HCEC 1CT (cell line): ENCODE measurements at places on chromosomes 6 and 20.
A peak's percentile ranks its signal among the peaks of the same experiment; 100 is the strongest.

GRCh38 chr6:85419046-85419759, 30.7 kb upstream of the NT5E start:
- no peak for DNase-seq

DNA sequence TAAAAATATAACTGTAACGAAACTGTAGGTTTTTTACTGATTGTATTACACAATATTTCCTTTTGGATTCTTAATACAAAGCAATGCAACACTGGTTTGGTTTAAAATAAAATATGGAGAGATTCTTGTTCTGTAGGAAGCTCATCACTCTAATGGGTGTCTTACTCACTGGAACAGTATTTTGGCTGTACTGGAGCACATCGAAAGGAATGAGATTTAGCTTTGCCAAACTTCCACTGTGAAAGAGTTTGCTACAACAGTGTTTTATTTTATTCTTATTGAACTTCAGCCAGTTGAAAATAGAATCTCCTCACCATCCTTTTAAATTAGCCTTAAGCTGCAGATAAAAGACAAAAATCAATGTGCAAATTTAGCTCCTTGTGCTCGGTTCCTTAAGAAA, 230.7 kb upstream of the QKI start:
- no peak for DNase-seq

GRCh38 chr20:40637176-40637575, 51.9 kb downstream of the MAFB start:
- DNase-seq = no peak

GRCh38 chr20:33014336-33015113, 7.0 kb downstream of the BPIFB2 start:
- DNase-seq = no peak

GRCh38 chr6:36599791-36600209, 5.6 kb downstream of the SRSF3 start:
- DNase-seq = no peak

GRCh38 chr20:51363813-51364212, 178.7 kb downstream of the NFATC2 start:
- DNase-seq = no peak

GRCh38 chr6:41224800-41225199, 3.3 kb upstream of the TREML4 start:
- no peak for DNase-seq

DNA sequence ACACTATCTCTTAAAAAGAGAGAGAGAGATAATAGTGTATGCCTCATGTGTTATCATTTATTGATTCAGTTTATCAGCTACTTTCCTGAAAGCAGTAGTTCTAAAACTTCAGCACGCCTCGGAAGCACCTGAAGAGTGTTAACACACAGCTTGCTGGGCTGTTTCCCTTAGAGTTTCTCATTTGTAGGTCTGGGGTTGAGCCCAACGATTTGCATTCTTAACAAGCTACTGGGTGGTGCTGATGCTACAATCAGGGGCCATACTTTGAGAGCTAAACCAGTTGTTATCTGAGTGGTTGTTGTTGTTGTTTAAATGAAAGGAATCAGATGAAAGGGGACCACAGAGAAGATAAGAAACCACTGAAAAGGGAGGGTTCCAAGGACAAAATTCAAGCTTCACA, 32.6 kb downstream of the SIM1 start:
- no peak for DNase-seq

GRCh38 chr20:19872001-19872400, 113.9 kb downstream of the RIN2 start:
- DNase-seq = no peak

DNA sequence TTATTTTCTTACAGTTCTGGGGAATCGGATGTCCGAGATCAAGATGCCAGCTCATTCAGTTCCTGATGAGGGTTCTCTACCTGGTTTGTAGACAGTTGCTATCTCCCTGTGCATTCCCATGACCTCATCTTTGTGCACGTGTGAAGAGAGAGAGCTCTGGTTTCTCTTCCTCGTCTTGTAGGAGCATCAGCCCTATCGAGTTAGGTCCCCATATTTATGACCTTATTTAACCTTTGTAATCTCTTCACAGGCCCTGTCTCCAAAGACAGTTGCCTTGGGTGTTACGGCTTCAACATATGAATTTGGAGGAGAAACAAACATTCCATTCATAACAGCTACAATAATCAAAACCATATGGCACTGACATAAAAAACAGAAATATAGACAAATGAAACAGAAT, 455.3 kb downstream of the HACE1 start:
- no peak for DNase-seq

DNA sequence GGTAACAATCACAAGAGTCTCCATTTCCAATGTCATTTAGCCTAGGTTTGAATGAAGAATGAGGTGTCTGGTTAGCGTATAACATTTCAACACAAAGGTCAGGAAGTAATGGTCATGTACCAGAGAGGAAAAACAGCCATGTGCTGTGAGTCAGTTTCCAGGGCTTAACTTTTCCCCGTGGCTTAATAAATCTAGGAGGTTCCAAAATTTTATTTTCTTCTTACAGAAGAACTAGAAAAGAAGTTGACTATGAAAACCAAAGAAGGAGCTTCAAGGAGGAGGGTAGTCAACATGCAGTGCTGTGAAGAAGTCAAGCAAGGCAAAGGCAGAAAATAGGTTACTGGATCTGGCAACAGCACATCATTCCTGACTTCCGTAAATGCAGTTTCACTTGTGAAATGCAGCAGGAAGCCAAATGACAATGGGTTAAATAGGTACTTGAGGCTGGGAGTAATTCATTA, 8.4 kb upstream of the GABRR2 start:
- peak; percentile 65 for DNase-seq

DNA sequence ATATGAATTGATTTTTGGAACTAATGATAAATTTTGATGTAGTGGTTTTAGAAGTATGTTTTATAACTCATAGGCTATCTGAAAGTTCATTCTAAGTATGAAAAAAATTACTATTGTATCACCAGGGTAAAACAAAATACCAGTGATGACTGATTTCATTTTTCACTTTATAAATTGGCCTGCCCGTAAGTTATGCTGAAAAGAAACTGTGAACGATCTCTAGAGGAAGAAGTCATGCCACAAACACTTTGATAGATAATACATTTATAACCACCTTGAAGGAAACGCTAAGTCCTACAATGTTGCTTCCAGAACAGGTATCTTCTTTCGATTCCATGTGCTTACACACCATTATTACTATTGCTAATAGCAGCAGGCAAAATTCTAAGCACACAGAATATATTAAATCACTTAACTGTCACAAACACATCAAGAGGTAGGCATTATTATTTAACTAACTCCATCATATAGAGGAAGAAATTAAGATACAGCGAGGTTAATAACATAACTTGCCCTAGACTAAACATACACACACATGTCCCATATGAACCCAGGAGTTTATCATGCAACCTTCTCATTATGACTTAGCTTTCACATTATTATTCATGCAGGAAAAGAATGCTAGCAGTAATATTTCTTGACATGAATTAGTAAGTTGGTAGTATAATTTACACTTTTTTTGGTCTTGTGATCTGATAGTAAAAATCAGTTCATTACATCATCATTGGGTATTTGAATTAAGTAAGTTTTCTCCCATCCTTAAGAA, 44.7 kb downstream of the RGS17 start:
- no peak for DNase-seq

GRCh38 chr6:47137073-47137472, 94.9 kb upstream of the ADGRF1 start:
- DNase-seq = no peak

GRCh38 chr20:24691901-24692351, 222.5 kb downstream of the SYNDIG1 start:
- no peak for DNase-seq

DNA sequence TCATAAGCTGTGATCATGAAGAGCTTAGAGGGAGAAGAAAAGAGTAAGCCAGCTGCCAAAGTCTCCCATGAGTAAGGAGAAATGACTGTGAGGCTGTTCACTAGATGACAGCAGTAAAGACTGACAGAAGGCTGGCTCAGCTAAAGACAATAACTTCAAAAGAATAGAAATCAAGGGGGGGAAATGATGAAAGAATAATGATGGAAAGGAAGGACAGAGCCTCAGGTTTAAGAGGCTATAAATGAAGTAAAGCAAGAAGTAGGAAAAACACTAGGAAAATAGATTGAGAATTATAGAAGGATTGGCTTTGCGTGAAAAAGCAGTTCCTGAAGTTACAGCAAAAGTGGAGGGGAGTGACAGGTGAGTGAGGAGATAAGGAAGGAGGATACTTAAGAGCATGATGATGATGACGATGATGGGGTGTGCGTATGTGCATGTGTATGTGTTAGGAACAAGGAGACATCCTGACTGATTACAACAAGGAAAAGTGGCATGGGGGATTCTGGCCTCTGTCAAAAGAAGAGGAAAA, 48.2 kb downstream of the HBS1L start:
- DNase-seq = no peak

DNA sequence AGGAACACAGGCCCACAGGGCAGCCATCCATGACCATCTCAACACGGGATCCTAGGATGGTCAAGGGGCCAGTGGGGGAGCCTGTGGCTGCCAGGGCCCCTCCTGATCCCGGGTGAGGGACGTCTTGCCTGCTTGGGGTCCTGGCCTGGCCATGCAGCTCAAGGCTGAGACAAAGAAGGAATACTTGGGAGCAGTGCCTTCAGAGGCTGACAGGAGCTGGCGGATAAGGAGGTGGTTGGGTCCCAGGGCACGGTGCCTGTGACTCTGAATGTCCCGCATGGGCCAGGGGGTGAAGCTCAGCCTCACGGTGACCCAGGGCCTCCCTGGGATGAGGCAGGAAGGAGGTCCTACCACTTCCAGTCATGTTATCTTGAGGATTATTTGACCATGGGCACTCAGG, 95.2 kb downstream of the SMOC2 start:
- no peak for DNase-seq

DNA sequence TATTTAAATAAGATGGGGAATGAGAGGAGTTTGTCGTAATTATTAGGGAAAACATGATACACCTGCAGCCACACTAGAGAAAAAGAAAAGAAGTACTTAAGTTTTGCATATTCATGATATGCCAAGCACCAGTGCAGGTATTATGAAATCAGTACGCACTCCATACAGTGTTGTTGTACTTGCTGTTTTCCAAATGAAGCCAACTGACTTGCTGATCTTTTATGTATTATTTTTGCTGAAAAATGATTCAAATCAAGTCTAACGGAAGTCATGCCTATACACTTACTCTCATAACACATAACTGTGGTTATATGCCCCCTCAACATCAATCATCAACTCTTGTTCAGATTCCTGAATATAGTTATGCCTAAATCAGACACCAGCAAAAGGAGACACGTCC, 584.9 kb upstream of the EYS start:
- no peak for DNase-seq

DNA sequence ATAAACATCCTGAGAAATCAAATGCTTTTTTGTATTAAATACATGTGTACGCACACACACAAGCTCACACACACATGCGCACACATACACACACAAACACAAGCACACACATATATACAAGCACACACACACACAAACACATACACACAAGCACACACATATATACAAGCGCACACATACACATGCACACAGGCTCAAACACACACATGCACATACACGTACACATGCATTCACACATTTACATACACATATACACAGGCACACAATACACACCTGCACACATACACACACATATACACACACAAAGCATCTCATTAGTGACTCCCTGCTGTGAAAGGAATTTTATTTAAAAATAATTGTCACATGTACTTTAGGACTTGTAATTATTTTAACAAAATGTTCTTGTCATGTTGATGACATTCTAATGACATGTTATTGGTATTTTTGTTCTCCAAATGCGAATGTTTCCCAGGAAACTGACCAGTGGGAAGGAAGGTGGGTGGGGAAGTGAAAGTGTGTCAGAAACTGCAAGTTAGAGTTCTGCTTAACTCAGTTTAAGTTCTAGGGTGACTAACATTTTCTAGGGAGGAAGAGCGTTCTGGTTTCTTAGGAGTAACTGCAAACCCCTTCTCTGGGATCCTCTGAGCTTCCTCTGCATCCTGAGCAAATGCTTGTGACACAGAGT, 113.9 kb upstream of the ZNF217 start:
- peak; percentile 58 for DNase-seq

GRCh38 chr6:1468126-1468525, 78.8 kb downstream of the FOXF2 start:
- DNase-seq = no peak

- peak; percentile 11 for DNase-seq
Observed at GRCh38 chr20:62500237-62500864, 24.6 kb upstream of the GATA5 start.

DNA sequence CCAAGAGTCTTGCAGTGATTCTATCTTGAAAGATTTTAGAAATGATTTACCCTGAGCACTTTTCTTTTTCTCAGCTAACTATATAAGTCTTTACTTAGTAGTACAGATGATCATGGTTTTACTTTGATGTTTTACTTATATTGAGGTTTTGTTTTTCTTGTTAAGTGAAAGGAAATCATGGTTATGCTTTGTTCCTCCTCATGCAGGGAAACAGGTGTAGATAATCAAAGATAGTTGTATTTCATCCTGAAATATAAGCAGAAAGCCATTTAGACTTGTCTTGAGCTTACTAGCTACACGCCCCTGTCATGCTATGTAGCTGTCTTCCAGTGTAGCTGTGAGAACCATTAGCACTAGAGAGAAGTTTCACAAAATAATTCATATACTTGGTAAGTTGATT, 113.9 kb downstream of the HIVEP1 start:
- DNase-seq = no peak

DNA sequence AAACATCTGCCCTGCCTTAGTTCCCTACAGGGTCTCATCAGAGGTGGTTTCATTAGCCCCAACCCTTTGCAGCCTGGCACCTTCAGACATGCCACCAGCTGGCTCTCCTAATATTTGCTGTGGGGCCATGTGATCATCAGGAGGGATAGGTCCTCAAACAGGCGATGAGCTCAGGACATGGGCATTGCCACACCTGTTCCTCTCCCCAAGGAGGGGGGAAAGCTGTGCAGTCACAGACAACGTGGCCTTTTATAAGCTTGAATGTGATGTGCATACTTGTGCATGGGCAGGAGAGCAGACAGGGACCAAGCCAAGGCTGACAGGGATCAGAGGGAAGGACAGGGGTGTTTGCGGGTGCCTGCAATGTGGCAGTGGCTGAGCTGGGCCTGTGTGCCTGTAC, 78.8 kb upstream of the ZNFX1 start:
- DNase-seq = no peak

GRCh38 chr6:39079197-39080125, 30.9 kb downstream of the GLP1R start:
- DNase-seq = no peak
